ENCODE measurements at places on chromosomes 12 and 14. TPM values are rescaled to one million over a fixed set of nuclear protein-coding genes. Genes with fewer than 3 reads are reported as not detected.

DNA sequence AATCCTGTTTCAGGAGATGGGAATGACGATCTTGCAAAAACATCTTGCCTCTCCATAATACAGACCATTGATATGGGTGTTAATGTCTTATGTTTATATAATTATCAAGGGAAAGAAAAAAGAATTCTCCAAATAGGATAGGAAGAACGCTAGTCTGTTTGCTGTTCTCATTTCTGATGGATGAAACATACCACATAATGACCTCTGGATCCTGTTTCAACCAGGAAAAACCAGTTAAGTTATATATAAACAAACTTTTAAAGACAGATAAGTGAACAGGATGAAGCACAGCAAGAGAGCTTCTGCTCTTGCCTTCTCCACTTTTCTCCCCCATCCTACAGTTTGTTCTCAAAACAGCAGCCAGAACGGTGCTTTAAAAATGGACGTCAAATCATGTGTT, 27.8 kb downstream of the COQ6 start:
- DNase-seq = peak; percentile 68

DNA sequence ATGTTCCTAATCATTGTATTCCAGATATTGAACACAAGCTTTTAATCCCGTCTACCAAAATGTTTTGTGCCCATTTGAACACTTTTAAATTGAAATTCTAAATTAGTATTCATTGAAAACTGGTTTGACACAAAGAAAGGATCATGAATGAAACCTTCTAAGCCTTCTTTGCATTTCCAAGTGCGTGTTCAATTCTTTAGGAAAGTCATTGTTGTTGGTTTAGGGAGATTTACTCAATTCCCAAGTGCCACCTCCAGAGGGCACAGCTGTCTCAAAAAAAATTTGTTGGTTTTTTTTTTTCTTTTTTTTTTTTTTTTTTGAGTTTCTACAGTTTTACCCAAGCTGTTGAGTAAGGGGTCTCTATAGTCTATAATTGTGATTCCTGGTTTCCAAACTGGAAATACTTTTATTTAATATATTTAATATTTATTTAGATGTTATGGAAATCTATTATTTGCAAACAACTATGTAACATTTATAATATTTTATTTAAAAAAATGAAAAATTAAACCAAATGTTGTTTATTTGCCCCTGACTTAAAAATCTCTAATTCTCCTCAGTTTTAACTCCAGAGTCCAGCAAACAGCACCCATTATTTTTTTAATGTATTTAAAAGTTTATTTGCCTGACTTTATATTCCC, 79.9 kb downstream of the NEDD1 start:
- peak; percentile 59 for DNase-seq

The SOX5 gene
- not detected for total RNA-seq

The TOMM20L gene
- total RNA-seq = not detected

- DNase-seq = no peak
These were observed 9.8 kb downstream of the NPC2 start for GRCh38 chr14:74483321-74483720.

GRCh38 chr12:69642531-69642930, 31.8 kb upstream of the LRRC10 start:
- DNase-seq = no peak

DNA sequence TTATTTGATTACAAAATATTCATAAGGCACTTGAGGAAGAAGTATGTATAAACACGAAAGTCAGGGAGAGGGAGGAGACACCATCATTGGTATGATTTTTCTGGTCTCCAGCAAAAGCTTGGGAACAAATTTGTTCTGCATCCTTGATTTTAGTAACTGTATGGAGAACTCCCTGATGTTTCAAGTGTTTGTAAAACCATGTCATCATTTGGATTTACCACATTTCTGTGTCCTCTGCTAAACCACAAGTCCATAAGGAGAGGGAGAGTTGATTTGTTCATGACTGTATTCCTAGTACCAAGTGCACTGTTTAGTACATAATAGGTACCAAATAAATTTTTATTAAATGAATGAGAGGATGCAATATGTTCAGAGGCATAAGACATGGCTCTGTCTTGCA, 181.1 kb downstream of the BTG1 start:
- no peak for DNase-seq

GRCh38 chr12:5945071-5946008, at the start of gene ANO2:
Gene ANO2 (minus strand): TSS chr12:5945259. CDS start chr12:5945217, 42 bp downstream.
- no peak for DNase-seq

GRCh38 chr12:124617615-124618014, 50.2 kb upstream of the NCOR2 start:
- DNase-seq = no peak

The TAS2R8 gene
- not detected for total RNA-seq

- no peak for DNase-seq
These were observed 53.5 kb downstream of the ETV6 start for GRCh38 chr12:11702959-11703358.

DNA sequence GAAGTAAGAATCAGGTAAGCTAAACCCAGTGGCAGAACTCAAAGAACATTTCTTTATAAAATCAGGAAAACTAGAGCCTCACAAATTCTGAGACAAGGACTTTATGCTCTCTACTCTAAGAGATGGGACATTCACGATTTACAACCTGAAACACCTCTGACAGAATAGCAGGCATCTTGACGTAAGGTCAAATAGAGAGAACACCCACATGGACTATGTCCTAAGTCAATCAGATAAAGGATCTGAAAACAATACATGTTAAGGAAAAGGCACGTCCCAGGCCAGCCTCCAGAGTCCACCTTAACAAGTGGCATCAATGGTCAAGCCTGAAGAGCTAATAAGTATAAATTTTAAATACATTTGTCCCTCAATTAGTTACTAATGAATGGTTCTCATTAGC, 39.9 kb upstream of the SYCP3 start:
- no peak for DNase-seq

DNA sequence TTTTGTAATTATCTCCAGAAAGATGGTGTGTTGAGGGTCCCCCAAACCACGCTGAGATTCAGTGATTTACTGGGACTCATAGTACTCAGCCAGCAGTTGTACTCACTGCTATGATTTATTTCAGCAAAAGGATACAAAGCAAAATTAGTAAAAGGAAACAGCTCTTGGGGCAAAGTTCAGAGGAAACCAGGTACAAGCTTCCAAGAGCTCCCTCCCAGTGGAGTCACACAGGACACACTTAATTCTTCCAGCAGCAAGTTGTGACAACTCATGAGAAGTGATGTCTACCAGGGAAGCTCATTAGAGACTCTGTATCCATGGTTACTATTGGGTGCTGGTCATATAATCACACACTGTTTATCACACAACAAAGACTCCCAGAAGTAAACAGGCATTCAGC, 38.7 kb downstream of the TTC8 start:
- DNase-seq = no peak

DNA sequence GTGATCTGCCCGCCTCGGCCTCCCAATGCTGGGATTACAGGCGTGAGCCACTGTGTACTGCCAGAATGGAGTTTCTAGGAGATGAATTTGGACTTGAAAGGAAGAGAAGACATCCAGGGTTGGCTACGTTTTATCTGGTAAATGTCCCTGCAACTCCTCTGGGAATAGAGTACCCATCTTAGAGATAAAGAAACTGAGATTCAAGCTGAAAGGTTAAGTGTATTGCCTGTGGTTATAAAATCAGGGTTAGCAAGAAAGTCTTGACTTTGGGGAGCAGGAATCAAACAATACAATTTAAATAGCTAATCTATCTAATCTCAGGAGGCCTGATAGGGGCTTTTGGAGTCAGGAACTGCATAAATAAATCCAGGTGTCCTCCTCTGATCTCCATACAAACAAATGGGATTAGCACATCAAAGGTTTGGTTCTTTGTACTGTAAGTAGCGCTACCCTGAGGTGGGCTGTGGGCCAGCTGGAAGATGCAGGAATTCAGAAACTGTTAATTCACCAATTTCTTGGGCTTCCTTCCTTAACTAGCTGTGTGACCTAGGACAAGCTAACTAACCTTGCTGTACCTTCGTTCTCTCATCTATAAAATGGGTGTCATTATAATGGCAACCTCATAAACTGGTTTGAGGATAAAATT, 45.1 kb downstream of the TBX3 start:
- no peak for DNase-seq

The SMCO3 gene
- total RNA-seq = not detected

- no peak for DNase-seq
These were observed 934 bp upstream of the ZC2HC1C start for GRCh38 chr14:75068294-75069120.

The LRFN5 gene
- total RNA-seq = not detected

GRCh38 chr14:54597795-54598443, 31.0 kb downstream of the SAMD4A start:
- peak; percentile 85 for DNase-seq

The GLIPR1L1 gene
- total RNA-seq = not detected

DNA sequence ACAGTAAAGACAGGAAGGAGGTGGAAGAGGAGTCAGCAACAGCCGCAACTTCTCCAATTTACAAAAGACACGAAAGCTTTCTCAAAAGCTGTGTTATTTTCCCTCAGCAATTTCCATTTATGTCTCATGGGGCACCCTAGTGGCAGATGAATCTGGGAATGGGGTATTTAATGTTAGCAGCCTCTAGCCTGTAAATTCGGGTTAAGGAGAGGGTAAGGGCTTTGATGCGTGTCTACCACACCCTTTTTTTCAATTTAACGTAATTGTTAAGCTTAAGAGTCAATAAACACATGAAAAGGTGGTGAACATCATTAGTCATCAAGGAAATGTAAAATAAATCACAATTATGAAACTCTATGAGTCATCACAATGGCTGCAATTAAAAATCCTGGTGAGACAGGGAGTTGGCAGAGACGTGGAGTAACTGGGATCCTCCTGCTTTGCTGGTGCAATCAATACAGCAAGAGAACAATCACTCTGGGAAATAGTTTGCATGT, 986.4 kb downstream of the AACS start:
- peak; percentile 74 for DNase-seq

The ALG10B gene
- 9.4 TPM for total RNA-seq

The OAS2 gene
- 10.5 TPM for total RNA-seq

DNA sequence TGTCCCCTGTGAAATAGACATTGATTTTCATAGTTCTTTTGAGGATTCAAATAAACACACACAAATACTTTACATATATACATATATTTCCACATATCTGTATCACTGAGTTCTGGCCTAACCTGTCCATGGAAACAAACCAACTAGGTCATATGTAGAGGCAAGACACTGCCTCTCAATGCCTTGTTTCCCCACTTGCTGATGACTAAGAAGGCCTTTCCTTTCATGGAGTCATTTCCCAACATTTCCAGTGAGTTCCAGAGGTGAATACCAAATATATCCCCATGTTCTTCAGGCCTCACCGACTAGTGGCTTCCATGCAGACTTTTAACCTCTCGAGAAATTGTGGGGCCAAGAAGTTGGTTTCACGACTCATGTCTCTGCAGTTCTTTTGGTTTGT, 120.8 kb downstream of the DNAI7 start:
- DNase-seq = no peak

Data from PC-3 (cell line).